ENCODE measurements at places on chromosomes 16 and 17. TPM values are rescaled to one million over a fixed set of nuclear protein-coding genes. Genes with fewer than 3 reads are reported as not detected.

DNA sequence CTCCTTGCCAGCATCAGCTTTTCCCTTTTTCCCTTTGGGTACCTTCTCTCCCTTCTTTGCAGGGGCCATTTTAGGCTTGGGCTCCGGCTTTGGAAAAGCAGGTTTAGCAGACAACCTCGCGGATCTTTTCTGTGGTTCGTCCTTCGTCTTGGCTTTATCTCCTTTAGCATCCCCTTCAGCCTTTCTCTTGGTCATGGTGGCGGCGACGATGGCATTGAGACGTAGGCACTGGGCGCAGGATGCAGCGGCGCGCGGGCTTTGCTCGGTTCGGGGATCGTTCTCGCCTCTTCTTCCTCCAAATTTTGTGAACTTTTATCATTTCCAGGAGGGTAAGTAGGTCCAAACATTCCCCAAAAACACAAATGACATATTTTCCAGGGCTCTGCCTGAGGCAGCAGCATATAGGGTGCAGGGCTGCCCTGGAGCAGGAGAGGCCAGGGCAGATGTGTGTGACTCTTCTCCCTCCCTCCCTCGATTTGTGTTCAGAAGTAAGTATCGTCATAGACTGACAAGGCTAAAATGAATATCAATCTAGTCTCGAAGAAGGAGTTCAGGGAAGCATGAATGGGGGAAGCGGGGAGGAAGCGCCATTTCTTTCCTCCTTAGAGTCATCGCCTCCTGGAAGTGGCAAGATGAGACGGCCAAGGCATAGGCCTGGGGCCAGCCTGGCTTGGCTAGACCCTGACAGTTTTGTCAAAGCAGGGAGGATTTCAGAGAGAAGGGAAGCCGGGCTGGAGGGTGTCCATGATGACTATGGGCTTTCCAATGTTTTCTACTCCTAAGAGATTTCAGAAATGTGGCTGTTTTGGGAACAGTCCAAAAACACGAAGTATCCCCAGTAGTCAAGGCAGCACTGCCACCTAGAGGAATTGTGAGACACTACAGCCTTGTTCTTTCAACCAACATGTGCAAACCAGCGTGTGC is 13.2 kb downstream of the CHCT1 start:
- peak overlapping the region; percentile 18 for H3K4me3 ChIP-seq
- H3K27me3 ChIP-seq = peaks cover 8% of the 10 kb centered on the region
- H3K4me1 ChIP-seq = peaks cover 21% of the 10 kb centered on the region
- peak overlapping the region; percentile 78 for H3K27ac ChIP-seq
- DNase-seq = peak; percentile 85

- H3K27me3 ChIP-seq = peaks cover 37% of the 10 kb centered on the region
- H3K4me3 ChIP-seq = no peak overlapping the region
- H3K4me1 ChIP-seq = no peaks in the 10 kb centered on the region
- no peak overlapping the region for H3K27ac ChIP-seq
These were observed 4.5 kb downstream of the CCL17 start for GRCh38 chr16:57409065-57409464.

DNA sequence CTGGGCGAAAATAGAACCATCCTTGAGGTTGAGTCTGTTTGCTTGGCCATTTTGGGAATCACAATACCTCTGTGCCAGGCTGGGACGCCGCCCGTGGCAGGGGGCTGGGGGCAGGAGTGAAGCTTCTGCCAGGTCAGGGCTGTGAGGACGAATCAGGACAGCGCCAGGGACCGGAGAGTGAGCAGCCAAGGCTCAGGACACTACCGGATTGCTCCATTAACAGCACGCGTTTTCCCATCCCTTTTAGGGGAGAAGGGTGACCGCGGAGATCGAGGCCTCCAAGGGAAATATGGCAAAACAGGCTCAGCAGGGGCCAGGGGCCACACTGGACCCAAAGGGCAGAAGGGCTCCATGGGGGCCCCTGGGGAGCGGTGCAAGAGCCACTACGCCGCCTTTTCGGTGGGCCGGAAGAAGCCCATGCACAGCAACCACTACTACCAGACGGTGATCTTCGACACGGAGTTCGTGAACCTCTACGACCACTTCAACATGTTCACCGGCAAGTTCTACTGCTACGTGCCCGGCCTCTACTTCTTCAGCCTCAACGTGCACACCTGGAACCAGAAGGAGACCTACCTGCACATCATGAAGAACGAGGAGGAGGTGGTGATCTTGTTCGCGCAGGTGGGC is 23.4 kb downstream of the C1QTNF1 start:
- no peaks in the 10 kb centered on the region for H3K27me3 ChIP-seq
- no peak overlapping the region for H3K4me3 ChIP-seq
- H3K4me1 ChIP-seq = peaks cover 20% of the 10 kb centered on the region
- no peak for DNase-seq
- no peaks in the 10 kb centered on the region for H3K36me3 ChIP-seq
- H3K27ac ChIP-seq = no peak overlapping the region

DNA sequence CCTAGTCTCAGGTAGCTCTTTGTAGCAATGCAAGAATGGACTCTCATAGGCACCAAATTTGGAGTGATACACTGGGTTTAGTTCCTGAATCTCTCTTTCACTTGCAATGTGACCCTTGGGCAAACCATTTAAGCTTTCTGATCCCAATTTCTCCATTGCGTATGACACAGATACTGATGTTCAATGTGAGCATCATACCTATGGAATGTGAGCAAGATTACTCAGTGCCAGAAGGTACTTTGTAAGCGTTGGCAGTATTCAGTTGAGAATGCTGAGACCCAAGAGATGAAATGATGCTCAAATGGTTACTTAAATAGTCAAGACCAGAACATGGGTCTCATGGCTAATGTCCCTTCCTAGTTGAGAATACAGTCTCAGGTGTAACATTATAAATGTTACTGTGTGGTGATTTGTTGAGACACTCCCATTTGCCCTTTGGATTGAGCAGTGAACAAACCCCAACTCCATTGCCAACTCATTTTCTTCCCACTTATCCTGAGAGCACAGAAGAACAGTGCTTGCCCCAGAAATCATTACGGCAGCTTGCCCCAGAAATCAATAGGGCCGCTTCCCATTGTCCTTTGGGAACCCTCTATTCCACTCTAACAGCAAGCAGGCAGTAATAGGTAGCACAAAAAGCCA is 134.1 kb downstream of the SOX9 start:
- no peaks in the 10 kb centered on the region for H3K4me1 ChIP-seq
- H3K27me3 ChIP-seq = peaks cover 4% of the 10 kb centered on the region
- H3K36me3 ChIP-seq = no peaks in the 10 kb centered on the region
- no peak for DNase-seq
- H3K4me3 ChIP-seq = no peak overlapping the region

DNA sequence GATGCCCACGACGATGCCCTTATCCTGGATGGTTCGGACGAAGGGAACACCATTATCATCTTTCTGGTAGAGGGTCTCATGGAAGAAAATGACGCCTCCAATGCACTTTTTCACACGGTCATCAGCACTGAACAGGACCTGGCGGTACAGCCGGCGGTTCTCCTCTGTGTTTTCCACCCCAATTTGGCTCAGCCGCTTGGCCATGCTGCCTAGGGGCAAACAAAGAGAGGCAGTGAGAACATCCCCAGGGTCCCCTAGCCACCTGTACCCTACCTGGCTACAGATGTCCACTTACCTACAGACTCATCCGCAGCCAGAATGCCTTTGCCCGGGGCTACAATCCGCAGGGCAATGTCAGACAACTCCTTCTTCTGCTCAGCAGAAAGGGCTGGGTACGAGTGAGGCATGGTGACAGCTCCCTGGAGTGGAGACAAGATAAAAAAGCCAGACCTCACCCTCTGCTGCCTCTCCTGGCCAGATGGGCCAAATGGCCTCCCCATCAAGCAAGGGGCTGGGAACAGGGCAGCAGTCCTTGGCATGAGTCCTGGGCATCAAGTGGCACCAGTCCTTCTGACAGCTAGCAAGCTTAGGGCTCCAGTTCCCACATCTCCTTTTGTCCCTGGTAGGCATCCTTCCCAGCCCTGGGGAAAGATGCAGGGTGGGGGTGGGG is 1.4 kb downstream of the ALDOC start:
- H3K4me1 ChIP-seq = peaks cover 33% of the 10 kb centered on the region
- peaks cover 3% of the 10 kb centered on the region for H3K27me3 ChIP-seq
- no peak overlapping the region for H3K4me3 ChIP-seq
- no peak overlapping the region for H3K27ac ChIP-seq
- peaks cover 4% of the 10 kb centered on the region for H3K36me3 ChIP-seq

Gene ZNF423
- not detected for total RNA-seq

Gene STX1B
- total RNA-seq = 7.1 TPM

Gene IKZF3
- not detected for total RNA-seq
